ENCODE measurements at places on chromosomes 2 and 18.

GRCh38 chr18:49169037-49169521 is 218.3 kb upstream of the SMAD7 start:
- DNase-seq = no peak

DNA sequence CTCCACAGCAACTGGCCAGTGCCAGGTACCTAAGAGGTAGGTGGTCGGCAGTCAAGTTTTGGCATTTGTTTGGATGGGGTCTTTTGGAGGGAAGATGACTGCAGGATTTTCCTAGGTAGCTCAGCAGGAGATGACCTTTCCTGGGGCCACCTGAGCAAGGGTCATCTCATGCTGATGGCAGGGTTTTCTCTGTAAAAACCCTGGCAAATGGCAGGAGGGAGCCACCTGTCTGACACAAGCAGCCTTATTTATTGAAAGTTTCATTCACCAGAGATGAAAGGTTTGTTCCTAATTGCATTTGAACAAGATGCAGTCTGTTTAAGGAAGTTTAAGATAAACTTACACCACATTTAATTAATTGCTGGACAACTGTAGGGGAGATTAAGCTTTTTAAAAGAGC is 31.6 kb upstream of the ACAA2 start:
- DNase-seq = no peak

DNA sequence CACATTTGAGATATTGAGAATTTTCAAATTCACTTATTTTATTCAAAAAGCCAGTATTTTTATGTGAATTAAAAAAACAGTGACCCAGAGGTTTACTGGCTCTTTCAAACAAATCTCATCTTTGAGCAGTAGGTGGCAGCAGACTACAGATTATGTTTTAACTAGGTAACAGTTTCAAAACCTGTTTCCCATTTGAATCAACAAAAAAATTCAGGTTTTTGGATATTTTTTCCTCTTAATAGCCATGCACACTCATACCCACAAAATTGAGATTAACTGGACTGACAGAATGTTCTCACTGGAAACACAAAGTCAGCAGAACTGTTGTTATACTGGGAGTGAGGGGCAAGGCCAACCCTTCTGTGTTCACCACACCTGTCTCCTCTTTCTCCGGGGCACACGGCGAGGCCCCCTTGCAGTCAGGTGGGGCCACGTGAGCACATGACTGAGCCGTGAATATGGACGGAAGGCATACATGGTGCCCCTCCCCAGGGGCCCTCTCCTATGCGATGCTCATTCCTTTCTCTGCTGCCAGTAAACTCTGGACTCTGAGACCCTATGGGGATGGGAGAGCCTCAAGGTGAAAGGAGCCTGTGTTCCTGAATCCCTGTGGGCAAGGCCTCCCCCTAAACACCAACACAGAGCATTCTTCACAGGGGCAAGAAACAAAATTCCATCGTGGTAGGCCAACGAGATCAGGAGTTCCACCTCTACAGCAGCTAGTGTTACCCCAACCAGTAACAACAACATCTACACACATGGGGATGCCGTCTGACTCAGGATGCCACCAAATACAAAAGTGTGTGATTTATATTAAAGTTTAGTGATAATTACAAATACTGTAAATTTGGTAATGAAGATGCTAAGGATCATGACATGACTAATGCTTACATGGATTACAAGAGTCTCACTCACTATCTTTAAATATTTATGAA is 80.4 kb downstream of the LPIN2 start:
- DNase-seq = no peak

GRCh38 chr2:151786483-151786882 is 41.7 kb downstream of the ARL5A start:
- no peak for DNase-seq

DNA sequence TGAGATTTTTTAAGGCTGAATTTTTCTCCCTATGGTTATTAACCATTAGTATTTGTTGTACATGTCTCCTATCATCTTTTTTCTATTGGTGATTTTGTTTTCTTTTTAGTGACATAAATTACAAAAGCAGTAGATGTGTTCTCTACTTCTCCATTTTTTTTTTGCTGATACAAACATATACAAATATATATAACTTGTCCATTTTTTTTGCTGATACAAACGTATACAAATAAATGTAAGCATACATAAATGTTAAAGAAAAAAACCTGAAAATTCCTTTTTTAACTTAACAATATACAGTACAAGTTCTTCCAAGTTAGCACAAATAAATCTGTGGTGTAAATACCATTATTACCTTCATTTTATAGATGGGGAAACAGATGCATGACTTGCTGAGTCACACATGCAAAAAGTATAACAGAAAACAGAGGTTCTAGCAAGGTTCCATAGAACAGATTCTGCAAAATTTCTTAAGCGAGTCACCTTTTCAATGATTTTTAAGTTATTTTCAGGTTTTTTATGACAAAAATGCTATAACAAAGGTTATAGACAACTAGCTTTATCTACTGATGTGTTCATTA is 2.1 kb downstream of the MSGN1 start:
- no peak for DNase-seq

DNA sequence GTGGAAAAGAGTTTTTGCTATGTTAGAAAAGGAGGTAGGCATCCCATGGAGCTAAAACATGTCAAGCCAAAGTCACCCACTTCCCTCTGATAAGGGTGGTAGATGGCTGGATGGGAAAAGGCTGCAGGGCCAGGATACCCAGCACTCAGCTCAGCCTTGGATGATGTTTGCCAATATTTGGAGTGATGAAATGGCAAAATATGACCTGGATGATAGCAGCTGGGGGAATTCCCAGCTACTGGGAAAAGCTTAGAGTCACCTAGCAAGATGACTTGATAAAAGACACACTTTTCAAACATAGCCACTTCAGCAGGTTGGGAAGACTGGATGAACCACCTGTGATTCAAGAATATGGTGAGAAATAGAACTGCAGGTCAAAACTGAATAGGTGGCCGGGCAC is 10.1 kb downstream of the RFX8 start:
- no peak for DNase-seq

GRCh38 chr2:43224571-43225092 is 1.8 kb downstream of the ZFP36L2 start:
- no peak for DNase-seq

DNA sequence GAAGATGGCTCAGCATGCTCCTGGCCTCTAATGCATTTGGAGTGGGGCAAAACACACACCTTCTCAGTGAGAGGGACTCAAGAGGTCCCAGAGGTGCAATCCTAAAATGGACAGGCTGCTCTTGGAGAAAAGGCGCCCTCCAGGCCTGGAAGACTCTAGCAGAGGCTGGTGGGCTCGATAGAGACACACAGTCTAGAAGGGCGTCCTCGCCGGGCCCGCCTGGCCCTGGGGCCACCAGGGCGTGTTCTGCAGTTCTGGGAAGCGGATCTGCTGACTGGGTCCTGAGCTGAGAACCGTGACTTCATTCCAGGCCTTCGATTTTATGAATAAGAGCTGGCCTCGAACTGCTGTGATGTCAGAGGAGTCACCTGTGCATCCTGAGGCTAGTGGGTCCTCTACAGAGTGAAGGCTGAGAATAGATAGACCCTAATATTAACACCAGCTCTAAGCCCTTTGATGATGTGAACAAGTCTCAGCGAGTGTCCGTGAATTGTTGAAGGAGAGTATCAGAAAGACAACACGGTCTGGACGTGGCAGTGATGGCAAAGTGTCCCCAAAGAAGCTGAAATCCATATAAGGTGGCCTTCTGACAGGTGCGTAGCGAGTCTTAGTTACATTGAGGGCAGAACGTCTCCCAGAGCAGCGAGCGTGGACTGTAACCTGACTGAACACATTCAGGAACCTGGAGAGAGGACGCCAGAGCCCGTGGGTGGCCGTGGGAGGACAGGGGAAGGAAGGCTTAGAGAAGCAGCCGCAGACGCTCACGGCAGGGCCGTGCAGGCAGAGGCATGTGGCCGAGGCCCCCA is 136.9 kb downstream of the PTGR3 start:
- DNase-seq = no peak

GRCh38 chr18:38077229-38077628 is 511.6 kb upstream of the CELF4 start:
- no peak for DNase-seq

DNA sequence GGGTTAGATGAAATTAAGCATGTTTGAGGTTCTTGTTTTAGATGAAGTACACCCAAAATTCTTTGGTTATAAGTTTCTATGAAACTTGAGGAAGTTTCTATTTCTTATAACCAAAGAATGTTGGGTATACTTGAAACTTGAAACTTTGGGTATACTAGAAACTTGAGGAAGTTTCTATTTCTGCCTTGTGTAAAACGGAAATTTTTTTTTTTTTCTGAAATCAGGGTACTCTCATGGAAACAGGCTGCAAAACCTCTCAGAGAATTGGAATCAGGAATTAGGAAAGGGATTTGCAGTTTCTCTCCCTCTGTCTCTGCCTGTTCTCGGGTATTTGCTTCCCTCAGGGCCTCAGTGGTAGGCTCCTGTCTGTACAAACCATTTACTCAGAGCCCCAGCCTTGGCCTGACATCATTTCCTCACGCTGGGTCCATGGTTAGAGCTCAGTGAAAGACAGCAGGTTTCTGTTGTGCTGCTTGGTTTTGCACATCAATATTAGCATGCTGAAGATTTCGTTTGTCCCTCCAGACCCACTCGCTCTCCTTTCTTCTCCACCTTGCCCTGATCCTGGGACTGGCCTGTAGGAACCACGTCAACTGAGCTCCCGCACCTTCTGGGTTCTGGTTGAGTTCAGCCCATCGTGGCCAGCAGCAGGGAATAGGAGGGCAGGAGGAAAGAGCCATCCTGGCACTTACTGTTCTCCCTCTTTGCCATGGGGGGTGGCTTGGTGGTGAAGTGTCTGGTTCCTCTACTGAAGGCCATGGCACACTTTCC is 106.4 kb downstream of the POLR1A start:
- no peak for DNase-seq

DNA sequence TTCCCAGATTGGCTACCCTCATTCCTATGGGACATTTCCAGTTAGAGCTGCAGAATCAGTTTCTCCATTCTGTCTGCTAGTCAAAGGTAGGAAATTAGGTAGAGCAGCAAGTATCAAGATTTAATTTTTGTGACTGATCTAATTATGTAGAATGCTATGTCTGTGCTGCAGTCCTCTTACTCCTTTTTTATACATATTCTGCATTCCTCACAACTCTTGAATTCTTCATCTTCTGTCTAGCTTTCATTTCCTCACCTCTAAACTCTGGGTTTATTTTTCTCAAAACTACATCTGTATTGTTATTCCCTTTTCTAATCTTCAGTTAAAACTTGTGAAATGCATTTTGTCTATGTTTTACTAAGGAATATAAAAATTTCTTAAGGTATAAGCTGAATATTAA is 8.6 kb downstream of the SGO2 start:
- no peak for DNase-seq

- DNase-seq = no peak
These were observed 252.6 kb downstream of the RND3 start for GRCh38 chr2:150234787-150235446.

DNA sequence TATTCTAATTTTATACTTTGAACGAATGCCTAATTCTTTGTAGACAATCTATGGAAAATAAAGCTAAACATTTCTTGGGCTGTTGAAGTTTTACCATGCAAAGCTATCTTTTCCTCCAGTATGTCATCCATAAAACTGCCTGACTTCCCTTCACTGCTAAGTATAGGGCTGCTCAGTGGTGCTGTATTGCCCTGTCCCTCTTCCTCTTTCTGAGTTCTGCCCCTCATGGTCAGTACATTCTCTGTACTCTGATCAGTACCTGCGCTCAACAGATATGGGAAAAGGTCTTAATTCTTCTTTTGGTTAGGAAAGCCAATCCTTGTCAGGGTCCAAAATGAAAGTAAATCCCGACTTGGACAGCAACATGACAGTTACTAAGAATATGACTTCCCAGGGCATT is 321.9 kb downstream of the RAD51AP2 start:
- no peak for DNase-seq

GRCh38 chr2:99743146-99743545 is 253.3 kb upstream of the REV1 start:
- DNase-seq = no peak

GRCh38 chr2:20571644-20572215 is 79.2 kb downstream of the HS1BP3 start:
- DNase-seq = no peak

DNA sequence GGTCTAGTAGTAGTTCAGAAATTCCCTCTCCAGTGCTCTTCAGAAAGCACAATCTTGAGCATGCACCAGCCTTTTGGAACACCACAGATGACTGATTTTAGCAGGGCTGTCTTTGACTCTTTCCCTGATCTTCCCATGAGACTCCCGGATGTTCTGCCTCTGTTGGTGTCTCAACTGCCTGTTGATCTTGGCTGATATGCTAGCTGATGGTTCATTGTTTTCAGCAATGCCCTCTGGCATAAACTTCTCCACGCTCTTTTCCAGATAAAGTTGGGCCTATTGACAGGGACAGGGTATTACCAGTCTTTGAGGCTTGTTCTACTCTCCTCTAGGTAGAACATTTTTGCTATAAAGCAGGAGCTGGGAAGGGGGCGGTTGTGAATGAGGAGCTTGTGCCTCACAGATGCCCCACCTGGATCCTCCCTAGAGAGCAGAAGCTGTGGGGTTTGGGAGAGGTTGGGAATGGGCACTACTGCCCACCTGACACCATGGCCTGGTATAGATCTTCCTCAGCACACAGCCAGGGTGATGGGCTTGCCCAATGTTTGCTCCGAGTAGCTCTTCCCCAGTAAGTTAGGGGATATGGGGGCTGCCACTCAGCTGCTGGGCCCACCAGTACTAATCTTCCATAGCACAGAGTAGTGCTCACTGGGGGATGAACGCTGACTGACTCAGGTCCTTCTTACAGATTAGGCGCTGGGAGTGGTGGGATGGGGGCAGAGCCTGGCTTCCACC is 111.3 kb downstream of the PTGR3 start:
- no peak for DNase-seq

- DNase-seq = no peak
These were observed 29.4 kb downstream of the FAM210A start for GRCh38 chr18:13696961-13697360.

DNA sequence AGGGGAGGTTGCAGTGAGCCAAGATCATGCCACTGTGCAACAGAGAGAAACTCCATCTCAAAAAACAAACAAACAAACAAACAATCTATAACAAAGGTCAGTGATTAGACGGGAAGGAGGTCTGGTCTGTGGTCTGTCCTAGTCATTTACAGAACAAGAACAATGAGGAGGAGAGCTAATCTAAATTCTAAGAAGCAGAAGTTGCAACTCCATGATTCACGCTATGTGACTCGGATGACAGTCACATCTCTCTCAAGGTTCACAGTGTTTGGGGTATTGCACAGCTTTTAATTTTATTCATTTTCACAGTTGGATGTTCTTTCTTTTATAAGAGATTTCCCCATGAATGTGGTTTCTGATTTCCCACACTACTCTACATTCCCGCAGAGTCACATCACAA is 218.7 kb upstream of the PIEZO2 start:
- no peak for DNase-seq

DNA sequence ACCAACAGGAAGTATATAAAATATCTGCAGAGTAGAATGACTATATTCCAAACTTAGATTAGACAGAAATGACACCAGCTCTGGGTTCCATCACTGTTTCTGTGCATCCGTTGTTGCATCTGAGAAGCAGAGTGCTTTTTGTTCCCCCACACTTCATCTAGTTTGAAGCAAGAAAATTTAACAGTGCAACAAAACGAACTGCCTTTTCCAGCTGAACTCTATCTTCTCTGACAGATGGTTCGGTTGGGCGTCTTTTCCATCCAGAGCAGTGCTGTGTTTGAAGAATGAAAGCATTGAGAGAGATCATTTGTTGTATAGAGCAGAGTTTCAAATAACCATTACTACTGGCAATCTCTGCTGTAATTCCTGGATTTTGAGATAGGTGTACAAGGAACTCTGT is 757.5 kb downstream of the DPP10 start:
- DNase-seq = no peak

Data from anterior cingulate cortex (tissue), 58 donors.